ENCODE measurements at places on chromosomes 3 and 15. TPM values are rescaled to one million over a fixed set of nuclear protein-coding genes. Genes with fewer than 3 reads are reported as not detected.

GRCh38 chr15:57017024-57017423, 98.6 kb downstream of the TCF12 start:
- DNase-seq = no peak

DNA sequence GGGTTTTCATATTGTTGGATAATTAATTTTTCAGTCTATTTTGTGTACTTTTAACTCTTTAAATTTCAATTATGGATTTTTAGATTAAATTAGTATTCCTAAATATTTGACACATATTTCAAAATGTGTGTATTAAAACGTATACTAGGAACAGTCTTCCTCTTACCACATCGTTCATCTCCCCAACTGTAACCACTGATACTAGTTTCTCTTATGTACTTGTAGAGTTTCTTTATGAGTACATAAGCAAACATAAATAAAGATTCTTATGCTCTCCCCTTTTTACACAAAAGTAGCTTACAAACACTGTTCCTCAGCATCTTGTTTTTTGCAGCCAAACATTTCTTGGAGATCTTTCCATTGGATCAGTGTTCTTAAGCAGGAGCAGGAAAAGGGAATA, 45.9 kb downstream of the CMSS1 start:
- DNase-seq = no peak

DNA sequence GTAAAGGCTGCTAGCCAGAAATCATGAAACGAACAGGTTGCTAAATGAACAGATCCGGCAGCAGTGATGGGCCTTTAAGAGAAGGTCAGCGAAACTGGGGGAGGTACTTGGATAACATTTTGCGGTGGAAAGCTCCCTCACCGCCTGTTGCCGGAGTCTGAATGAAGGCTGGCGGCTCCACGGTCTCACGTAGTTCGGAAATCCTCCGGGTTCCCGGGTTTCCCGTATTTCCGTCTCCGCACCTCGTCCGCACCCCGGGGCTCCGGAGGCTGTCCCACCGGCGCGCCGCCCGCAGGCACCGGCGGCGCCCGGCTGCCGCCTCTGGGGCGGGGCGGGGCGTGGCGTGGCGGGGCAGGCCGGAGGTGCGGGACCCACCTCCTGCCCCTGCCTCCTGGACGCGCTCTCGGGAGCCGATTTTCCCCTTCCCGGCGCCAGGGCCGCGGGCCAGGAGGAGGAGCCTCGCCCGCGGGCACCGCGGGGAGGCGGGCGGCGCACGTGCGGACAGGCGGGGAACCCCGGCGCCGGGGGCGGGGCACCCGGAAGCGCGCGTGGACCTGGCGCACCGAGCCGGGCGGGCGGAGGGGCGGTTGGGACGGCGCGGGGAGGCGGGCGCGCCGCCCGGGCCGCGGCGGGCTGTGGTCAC, at the start of gene ZDHHC23:
Gene ZDHHC23, plus strand, starts transcription at position 642 of the 643 bp plus-strand sequence. CDS start 790 bp downstream, outside the sequence.
- DNase-seq = no peak

The ACVR2B gene
- 9.0 TPM for total RNA-seq

GRCh38 chr3:69959581-69959980, 40.0 kb upstream of the SAMMSON start:
- no peak for DNase-seq

The GOLGA8Q gene
- 4.7 TPM for total RNA-seq

The VIPR1 gene
- total RNA-seq = 10.1 TPM

- no peak for DNase-seq
Measured at GRCh38 chr3:95350049-95350448, 1287.2 kb downstream of the NSUN3 start.

DNA sequence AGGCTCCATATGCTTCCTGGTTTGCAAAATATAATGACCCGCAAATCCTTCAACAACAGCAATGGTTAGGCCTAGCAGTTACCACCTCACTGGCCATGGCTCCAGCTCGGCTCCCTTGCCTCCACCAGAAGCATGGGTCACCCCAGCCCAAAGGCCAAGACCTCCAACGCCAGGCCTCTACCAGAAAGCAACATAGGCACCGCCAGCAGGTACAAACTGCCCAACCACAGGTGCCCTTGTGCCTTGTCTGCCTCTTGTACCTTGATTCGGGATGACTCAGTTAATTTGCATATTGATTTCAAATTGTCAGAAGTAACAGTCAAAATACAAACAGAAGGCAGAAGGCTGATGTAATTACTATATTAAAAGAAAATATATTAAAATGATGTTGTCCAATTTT, 124.7 kb downstream of the IL5RA start:
- DNase-seq = no peak

GRCh38 chr3:105555206-105555605, 188.5 kb downstream of the ALCAM start:
- no peak for DNase-seq

GRCh38 chr15:62472616-62473299, 307.7 kb upstream of the C2CD4B start:
- DNase-seq = no peak

- DNase-seq = peak; percentile 44
Measured at GRCh38 chr3:19947549-19948225, 790 bp downstream of the RAB5A start.

GRCh38 chr15:60928970-60929369, 300.1 kb downstream of the RORA start:
- no peak for DNase-seq

DNA sequence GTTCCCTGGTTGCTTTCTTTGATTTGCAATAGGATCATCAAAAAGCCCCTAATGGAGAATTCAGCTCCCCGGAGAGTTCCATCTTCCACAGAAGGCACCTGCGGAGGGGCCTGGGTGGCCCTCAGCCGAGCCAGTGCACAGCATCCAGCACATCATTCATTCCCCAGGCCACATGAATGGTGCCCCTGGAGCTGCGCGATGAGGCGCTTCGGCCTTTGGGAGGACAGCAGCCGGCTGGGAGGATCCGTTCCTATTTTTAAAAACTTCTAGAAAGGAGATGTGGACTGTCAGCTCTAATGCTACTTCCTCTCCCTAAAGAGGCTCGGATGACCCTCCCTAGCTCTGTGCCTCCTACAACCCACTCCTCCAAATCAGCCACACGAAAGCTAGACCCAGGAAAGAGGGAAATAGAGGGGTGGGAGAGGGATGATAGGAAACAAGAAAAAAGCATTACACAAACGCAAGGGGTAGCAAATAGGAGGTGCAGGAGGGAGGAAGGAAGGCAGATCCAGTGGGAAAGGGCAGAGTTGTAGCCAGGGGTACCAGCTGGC, 20.3 kb downstream of the EHD4 start:
- DNase-seq = no peak

The PCLAF gene
- 21.2 TPM for total RNA-seq

- DNase-seq = no peak
Measured at GRCh38 chr15:51403072-51403878, 61.8 kb downstream of the GLDN start.

DNA sequence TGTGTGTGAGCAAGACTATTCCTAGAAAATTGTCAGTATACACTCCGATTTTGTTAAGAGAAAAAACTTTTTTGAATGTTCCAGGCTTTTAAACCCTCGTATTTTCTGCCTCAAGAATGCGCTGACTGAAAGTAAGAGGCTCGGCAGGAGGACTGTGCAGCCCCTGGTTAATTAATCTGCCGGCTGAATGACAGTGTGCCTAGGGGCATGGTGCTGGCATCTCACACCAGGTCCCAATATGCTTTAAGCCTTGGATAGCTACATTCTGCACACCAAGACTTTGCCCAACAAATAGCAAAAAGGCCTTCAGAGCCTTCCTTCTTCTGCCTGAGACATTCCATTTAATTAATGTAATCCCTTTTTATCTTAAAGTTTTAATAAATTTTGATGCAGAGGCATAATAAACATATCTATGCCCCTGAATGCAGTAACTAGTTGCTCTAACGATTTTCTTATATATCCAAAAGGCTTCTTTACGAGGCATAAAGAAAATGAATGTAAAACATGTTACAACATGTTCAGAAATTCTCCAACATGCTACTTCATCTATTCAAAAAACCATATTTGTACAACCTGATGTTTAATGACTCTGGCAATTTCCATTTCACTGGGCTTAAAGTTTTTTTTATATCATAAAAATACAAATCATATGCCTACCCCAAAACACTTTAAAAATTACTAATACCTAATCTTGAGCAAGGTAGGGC, 37.9 kb downstream of the DPH6 start:
- no peak for DNase-seq

- DNase-seq = peak; percentile 59
Measured at GRCh38 chr3:8660175-8661118, 15.8 kb upstream of the SSUH2 start.

The SLC12A1 gene
- total RNA-seq = not detected

- no peak for DNase-seq
Measured at GRCh38 chr3:112634786-112635541, 6.0 kb downstream of the CCDC80 start.

DNA sequence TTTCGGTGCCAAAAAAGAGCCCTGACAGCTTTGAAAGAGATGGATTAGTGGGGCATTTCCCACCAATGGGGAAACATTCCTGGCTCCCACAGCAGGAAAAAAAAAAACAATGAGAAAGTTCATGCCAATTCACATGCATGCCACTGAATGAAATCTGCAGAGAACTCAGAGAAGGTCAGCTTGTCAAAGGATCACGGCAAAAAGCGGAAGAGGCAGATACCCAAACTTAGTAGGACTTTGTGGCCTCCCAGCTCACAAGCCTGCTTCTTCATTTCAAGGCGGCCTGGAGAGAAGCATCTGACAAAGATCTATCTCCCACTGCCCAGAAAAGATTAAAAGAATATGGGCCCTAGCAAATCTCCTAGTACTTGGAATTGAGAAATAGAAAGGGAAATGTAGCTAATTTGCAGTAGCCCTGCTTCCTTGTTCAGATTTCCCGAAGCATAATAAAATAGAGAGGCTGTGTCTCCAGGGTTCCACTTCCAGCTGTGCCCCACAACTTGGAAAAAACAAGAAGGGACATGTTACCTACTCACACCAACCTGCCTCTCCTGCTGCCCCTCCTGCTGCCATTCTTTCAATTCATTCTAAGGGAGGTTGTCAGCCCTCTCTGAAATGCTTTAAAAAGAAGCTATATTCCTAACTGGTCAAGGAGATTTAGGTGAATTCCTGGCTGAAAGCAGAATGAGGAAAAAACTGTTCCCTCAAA, 170.4 kb downstream of the FHIT start:
- DNase-seq = no peak

DNA sequence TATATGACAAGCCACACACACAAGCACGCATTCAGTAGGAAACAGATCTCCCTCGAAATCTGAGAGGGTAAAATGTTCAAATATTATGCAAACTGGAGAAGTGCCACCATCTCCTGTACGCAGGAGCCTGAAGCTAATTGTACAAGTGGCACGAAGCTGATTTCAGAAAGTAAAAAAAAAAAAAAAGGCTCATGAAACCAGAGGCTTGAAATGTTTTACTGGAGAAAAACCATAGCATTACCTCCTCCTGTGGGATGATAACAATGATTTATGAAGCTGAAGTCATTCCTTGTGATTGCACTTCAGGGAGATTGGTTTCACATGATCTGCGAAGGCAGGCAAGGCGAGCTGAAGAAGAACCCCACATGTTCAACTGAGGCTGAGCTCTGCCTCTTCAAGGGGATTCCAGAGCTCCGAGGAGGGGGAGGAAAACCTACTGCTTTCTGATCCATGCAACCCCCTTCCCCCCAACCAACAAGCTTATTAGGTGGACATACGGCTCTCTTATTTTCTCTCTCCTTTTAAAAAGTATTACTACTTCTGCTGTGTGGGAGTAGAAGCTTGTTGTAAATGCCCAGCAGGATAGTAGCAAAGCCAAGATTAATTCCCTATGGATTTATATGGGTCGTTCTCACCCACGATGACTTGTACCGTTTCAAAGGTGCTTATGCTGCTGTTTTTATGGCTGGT, 101.1 kb downstream of the GREM1 start:
- peak; percentile 43 for DNase-seq

- DNase-seq = no peak
Measured at GRCh38 chr3:105274958-105275357, 91.8 kb upstream of the ALCAM start.

DNA sequence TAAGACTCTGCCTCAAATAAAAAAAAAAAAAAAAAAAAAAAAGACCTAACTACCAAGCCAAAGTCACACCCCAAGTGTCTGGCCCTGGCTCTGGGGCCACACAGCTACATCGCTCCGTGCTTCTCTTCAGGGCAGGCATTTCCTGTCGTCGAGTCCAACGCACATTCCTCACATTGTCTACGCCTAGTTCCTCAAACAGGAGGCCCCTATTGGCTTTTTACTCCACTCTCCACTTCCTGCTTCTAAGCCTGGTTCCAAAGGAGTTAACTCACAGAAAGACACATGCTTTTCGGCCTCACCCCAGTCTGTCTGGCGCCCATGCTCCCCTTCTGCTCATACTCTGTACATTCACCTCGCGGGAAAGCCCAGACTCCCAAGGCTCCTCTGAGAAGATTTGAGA, 28.8 kb downstream of the KNG1 start:
- peak; percentile 27 for DNase-seq

GRCh38 chr3:193894121-193894863, 241.7 kb upstream of the HES1 start:
- no peak for DNase-seq

The FOXP1 gene
- total RNA-seq = 56.7 TPM

GRCh38 chr3:71103430-71103921, 480.1 kb downstream of the FOXP1 start:
- DNase-seq = peak; percentile 84

DNA sequence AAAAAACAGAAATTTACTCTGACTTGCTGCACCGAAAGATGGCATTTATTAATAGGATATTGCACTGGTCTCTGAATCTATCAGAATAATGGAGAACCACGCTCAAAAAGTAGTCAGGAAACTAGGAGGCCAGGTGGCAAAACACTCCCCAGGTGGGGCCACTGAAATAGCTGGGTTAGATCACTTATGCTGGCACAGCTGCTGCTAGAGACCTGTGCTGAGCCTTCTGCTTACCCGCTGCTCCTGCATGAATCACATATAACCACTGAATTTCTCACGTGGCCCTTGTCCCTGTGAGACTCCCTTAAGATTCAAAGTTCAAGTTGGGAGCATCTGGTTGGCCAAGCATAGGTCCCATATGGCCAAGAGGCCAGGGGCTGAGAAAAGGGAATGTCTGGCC, 66.0 kb upstream of the OXTR start:
- DNase-seq = no peak

DNA sequence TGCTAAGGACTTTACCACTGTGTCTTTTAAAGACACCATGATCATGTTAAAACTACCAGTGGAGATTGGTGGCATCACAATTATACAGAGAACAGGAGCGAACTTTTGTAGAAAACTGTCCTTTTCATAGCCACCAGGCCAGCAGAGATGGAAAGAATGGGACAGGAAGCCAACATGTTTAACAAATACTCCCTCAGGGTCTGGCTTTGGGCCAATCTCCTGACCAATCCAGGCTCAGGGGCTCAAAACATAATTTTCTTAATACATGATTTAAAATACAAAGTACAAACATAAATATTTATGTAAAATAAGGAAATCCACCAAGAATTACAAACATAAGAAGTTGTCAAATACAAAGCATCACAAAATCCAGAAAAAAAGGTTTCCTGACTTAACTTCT, 266.0 kb downstream of the VPS13C start:
- DNase-seq = no peak

GRCh38 chr15:64630396-64631107, 144.8 kb downstream of the RBPMS2 start:
- no peak for DNase-seq

GRCh38 chr3:26636096-26636727, 13.6 kb downstream of the LRRC3B start:
- no peak for DNase-seq

The COLQ gene
- 3.7 TPM for total RNA-seq

- no peak for DNase-seq
Measured at GRCh38 chr15:69125236-69125635, 35.2 kb upstream of the GLCE start.
